Effector CD8-positive, alpha-beta T cell (primary cell): ENCODE measurements at places on chromosomes 3 and 15.

DNA sequence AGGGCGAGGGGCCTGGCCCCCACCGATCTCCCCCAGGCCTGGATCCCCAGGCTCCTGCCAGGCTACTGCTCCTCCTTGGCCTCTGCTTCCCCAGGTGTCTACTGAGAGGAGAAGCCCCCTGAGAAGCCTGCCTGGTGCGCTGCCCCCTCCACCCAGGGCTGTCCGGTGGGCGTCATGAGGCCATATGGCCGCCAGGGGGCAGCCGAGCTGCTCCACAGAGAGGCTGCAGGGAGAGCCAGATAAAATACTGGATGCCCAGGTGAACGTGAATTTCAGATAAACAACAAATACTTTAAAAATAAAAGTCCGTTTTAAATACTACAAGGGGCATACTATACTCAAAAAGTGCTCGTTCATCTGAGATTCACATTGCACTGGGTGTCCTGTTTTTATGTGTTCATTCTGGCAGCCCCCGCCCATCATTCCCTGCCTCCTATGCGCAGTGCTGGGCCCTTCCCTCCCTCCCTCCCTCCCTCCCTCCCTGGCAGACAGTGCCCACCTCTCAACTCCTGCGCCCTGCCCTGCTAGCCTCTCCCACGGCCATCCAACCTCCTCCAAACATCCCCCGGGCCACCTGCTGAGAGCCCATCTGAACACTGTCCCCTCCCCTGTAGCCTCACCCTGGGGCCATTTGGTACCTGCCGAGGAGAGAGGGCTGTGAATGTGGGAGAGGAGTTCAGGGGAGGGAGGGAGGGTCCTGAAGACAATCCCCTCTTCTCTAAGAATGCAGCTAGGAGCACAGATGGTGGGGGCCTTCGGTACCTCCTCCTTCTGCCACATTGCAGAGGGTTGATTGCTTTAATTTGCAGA lies 29.6 kb downstream of the PSTPIP1 start:
- DNase-seq, result peak; percentile 60

DNA sequence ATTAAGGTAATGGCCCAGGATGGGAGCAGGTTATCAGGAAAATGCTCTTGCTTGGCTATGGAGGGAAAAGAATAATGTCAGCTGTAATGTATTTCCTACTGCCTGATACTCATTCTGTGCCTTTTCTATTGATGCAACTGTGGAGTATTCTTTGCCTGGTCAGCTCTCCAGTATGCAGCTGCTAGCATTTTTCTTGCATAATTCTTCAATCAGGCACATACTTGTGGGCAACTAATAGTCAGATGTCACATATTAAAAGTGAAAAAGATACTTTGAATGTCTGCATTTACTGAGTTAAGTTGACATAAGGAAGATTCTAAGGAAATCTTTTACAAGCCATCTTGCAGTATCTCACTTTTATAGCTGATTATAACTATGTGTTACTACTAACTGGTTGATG lies 29.5 kb downstream of the CD80 start:
- DNase-seq, result no peak

GRCh38 chr3:177771780-177772179 lies 574.5 kb upstream of the TBL1XR1 start:
- DNase-seq, result no peak

GRCh38 chr15:50783411-50783810 lies 17.9 kb upstream of the SPPL2A start:
- DNase-seq, result no peak

GRCh38 chr3:16728770-16729745 lies 123.8 kb upstream of the DAZL start:
- no peak for DNase-seq

DNA sequence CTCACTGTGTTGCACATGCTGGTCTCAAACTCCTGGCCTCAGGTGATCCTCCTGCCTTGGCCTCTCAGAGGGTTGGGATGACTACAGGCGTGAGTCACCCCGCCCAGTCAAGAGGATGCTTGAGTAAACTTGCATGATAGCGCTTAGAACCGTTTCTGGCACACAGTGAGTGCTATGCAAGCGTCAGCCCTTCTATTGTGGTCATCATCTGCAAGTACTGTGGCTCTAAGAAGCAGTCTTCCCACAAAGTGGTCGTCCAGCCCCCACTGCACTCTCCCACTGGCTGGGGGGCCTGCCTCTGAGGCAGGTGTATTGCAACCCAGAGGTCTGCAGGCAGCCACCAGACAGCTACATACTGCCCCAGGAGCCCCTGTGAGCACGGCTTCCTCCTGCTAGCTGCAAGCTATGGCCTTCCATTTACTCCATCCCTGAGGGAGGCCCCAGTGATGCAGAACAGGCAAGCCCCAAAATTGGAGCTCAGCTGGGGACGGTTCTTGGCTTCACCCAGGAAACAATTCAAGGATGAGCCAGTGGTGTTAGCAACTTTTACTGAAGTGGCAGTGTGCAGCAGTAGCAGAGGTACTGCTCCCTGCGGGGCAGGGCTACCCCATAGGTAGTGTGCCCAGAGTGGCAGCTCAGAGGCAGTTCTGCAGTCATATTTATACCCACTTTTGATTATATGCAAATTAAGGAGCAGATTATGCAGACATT lies 95.4 kb downstream of the LSM3 start:
- DNase-seq, result no peak

DNA sequence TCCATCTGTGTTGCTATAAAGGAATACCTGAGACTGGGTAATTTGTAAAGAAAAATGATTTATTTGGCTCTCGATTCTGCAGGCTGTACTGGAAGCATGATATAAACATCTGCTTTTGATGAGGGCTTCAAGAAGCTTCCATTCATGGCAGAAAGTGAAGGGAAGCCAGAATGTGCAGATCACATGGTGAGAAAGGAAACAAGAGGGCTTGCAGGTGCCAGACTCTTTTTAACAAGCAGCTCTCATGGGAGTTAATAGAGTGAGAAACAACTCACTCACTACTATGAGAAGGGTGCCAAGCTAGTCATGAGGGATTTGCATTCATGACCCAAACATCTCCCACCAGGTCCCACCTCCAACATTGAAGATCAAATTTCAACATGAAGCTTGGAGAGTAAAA lies 247.2 kb downstream of the ZIC4 start:
- no peak for DNase-seq

DNA sequence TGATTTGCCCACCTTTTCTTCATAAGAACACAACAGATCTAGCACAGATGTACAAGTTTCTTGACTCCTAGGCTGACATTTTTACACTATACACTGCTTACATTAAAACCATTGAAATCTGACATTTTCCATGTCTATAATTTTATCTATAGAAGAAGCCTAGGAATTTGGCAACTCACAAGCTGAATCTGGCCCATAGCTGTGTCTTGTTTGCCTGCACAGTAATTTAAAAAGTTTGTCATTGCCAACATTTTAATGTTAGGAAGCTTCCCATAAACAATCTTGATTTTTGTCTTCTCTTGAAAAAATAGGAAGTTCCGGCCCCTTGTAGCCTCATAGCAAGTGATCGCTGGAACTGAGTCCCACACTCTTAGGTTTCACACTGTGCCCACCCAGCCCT lies 394.6 kb upstream of the AZI2 start:
- no peak for DNase-seq

DNA sequence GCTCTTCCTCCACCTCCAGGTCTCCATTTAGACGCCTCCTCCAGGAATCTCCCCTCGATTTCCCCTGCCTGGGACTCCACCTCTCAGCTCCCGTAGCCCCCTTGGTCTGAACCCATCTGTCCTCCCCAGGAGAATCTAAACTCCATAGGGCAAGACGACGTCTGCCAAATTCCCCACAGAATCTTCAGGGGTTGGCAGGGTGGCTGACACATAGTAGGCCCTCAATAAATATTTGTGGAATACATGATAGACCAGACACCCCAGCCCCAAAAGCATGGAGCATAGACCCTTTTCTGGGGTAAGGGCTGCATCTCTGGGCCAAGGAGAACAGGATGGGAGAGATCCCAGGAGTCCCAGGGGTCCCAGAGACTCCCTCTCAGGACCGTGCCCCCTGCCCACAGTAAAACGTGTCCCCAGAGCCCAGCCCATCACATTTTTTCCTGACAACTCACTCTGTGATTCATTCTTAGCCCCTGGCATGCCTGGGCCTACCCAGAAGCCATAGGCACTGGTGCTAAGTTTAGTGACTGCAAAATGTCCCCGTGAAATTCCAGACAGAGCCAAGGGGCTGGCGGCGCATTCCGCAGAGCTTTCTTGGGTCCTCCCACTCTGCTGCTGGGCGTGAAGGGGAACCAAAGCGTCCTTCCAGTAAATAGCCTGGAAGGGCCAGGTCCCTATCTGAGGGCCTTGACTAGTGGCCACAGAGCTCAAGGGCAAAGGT lies 78.0 kb upstream of the SLC6A6 start:
- DNase-seq, result no peak
